ENCODE measurements at places on chromosomes 1 and 21.
A peak's percentile ranks its signal among the peaks of the same experiment; 100 is the strongest.

- DNase-seq, result peak; percentile 31
Measured at GRCh38 chr1:22121421-22121911, 21.4 kb downstream of the WNT4 start.

DNA sequence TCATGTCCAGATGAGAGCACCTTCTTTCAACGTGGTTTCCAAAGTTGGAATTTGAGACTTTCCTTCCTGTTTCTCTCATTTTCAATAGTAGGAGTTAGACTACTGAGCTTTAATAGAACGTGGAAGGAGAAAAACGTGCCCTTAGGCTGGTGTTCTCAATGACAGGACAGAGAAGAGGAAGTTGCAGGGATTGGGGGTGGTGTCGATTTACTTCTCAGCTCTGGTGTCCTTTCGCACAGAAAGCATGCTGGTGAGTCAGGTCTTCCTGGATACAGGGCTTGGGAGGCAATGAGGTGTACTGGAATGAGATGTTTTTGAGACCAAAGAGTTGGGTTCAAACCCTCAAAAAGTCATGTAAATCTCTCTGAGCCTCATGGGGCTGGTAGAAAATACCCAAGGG is 67.1 kb downstream of the HIVEP3 start:
- DNase-seq, result no peak

DNA sequence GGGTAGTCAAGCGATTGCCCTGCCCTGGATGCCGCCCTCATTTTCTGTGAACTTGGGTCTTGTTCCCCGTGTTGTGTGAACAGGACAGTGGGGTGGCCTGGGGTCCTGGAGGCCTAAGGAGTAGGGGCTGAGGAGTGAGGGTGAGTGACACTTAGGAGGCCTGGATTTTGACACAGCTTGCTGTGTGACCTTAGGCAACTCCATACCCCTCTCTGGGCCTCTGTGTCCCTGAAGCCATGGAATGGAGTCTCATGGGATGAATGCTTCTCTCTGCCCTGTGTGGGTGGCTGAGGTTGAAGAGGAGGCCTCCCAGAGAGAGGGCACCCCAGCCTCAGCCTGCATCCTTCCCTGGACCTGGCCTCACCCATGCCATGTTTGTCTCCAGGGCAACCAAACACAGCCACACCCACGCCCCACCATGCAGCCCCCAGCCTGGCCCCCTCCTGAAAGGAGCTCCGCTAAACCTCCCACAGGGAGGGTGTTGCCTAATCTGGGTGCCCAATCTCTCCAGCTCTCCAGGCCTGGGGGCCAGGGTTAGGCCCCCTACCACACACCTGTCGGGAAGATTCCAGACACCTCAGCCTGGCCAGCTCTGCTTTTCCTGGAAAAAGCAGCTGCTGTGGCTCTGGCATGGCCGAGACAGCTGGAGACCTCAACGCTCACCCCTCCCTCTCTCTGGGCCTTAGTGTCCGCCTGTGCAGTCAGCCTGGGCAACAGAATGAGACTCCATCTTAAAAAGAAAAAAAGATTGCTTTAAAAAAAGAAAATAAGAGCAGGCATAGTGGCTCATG is 9.9 kb downstream of the MYOM3 start:
- no peak for DNase-seq

DNA sequence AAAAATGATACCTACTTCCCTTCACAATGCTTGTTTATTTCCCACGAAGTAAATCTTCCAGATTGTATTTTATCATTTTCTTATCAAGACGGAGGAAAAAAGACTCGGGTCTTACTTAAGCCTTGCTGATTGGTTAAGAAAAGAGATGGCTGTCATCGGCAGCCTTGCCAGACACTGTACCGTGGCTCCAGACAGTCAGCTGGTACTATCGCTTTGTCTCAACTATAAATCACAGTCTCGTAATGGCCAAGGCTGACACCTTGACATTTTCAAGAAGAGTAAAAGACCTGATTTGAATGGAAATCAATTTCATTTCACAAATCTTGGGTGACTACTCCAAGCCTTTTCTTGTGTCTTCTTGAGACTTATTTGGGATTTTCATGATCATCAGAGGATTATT is 868.0 kb downstream of the USP25 start:
- DNase-seq, result no peak

DNA sequence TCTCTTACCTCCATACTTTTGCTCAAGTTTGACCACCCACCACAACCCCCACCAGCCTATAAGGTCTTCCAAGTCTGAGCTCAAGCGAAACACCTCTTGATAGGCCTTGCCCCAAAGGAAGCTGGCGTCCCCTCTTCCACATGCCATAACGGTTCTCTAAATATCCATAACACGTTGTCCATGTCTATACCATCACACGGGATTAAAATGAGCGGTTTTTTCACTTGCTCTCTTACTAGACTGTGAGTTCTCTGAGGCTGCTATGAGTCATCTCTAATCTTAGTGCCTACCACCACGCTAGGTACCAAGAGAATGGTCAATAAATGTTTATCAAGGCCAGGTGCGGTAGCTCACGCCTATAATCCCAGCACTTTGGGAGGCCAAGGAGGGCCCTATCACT is 41.0 kb downstream of the WASF2 start:
- no peak for DNase-seq

- DNase-seq, result peak; percentile 61
Measured at GRCh38 chr1:165144757-165145397, 211.6 kb downstream of the LMX1A start.

DNA sequence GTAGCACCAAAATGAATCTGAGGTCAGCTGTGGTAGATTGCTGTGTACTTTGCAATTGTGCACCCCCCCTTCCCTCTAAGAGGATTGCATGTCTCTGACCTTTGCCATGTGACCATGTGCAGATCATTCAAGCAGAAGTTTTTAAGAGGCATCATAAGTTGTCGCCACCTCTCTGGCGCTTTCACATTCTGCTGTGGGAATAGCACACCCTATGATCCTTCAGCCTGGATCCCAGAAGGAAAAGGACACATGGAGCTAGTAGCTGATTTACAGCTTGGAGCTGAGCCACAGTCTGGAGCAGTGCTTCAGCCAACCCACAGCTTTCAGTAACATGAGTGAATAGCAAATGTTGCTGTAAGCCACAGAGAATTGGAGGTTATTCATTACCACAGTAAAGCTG is 158.5 kb downstream of the TSEN15 start:
- no peak for DNase-seq

GRCh38 chr1:247328311-247328710 is 3.4 kb downstream of the ZNF496 start:
- DNase-seq, result no peak

GRCh38 chr1:203424861-203425662 is 50.5 kb upstream of the PRELP start:
- DNase-seq, result peak; percentile 33

DNA sequence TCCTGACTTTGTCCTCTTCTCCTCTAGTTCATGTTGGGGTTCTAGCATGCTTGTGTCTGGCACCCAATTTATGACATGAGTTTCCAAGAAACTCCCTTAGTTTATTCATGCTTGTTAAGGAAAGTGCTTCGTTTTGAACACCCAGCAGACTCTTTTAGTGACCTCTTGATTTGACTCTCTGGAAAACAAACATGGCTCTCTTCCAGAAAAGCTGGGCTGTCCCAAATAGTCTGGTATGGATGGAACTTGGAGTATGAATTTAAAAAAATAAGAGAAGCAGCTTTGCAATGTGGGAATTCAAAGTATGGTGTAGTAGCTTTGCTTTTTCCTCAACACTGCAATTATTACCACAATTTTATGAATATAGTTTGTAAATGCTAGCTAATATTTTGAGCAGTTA is 143.4 kb upstream of the C8B start:
- DNase-seq, result no peak

- DNase-seq, result no peak
Measured at GRCh38 chr1:70084314-70084915, 121.0 kb downstream of the LRRC40 start.

GRCh38 chr21:45341779-45342178 is 54.1 kb upstream of the POFUT2 start:
- peak; percentile 92 for DNase-seq

- no peak for DNase-seq
Measured at GRCh38 chr21:31752352-31752751, 20.4 kb upstream of the SCAF4 start.

DNA sequence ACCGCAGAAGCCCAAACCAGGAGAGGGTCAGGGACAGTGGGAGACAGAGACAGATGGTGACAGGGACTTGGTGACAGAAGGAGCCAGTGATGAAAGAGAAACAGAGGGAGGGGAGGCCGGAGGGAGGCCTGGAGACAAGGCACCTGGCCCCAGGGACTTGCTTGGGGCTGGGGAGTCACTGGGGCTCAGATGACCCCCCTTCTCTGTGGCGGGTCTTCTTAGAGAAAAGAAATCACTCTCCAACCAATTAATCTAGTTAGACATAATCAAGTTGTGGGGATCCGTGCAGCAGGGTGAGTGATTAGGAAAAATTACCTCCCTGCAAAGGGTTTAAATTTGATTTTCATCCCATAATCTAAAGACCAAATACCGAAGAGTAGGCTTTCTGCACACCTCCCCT is 519.8 kb downstream of the PTPRU start:
- no peak for DNase-seq

DNA sequence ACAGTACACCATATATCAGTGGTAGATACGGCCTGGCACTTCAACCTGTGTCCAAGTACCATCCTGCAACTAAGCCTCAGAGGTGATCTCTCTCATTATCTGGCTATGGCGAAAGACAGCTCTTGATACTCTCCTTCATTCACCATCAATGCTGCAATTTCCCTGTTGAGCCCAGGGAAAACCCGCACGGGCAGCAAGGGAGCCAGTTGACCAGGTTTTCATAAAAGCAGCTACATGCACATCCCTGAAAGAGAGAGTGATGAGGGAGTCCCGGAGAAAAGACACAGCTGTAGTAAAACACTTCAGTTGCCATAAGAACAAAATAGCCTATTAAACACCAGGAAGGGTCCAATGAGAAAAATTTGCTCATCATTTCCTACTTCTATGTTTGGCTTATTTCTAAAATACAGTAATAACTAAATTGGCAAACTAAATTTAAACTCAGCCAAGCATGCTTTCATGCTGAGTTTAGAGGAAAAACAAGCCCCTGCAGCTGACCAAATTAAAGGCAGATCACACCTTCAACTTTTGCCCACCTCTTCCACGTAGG is 68.3 kb downstream of the CAPZB start:
- no peak for DNase-seq

- no peak for DNase-seq
Measured at GRCh38 chr1:82542766-82543165, 742.0 kb downstream of the ADGRL2 start.

DNA sequence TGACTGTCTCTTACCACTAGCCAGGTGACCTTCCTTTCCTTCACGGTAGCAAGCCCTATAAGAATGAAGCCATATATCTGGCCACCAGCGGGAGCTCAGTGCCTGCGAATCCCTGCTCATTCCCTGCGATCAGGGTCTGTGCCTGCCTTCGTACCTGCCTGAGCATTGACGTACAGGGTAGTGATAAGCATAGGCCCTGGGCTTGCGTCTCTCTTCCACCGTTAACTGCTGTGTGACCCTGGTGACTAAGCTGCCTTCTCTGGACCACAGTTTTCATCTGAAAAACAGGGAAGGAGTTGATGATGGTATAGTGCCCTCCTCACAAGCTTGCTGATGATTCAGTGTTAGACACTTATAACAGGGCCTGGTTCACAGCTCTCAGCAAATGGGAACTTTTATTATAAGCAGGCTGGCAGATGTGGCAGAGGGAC is 4.1 kb downstream of the ZC3H12A start:
- no peak for DNase-seq

DNA sequence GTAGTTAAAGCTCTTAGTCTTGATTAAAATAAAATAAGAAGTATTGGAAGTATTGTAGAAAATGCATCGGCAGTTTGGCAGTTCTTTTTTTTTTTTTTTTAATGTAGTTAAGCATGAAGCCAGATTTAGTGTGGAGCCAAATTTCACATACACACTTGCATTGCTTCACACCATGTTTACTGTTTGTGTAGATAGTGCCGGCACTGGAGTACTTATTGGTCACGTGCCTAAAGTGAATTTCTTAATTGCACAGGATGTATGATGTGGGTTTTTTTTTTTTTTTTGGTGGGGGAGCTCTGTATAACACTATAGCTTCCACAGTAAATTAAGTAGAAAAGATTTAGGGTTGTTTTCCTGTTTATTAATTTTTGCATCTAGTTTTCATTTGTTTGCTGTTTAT is 21.2 kb upstream of the TMEM61 start:
- DNase-seq, result no peak

- DNase-seq, result no peak
Measured at GRCh38 chr1:205365945-205366463, 9.3 kb upstream of the KLHDC8A start.

DNA sequence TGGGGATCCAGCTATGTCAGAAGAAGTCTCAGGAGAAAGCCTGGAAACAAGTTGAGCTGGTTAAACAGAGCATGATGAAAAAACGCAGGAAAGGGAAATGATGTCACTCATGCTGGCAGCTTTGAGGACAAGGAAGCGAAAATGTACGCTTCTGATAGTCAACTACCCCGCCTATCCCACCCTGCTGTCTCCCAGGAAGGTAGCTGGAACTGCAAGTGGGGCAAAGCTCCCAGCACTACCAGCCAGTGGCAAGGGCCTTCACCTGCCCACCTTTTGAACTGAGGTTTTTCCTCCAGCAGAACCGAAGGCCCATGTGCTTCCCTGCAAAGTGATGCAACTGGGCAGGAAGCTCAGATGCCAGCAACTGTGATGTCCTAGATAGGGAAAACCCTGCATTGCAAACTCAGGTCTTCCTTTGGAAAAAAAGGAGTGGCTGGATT is 6.3 kb upstream of the IL20 start:
- no peak for DNase-seq

- no peak for DNase-seq
Measured at GRCh38 chr1:154859786-154860155, 10.3 kb downstream of the KCNN3 start.

DNA sequence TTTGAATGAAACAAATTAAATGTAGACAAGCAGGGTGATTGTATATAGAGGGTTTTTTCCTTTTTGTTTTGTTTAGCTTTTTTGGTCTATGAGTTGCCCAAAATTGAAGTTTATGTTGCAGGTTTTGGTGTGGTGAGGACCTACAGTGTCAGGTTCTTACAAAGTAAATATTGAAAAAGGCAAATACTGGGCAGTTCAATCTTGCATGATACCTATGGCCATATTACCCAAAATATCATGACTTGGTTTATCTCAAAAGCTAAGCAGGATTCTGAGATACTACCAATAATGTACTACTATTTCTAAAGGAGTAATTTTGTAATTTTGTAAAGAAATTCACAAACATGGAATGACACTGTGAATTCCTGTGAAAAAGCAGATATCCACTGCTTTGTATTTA is 1.8 kb downstream of the DNAJB4 start:
- DNase-seq, result no peak

- peak; percentile 97 for DNase-seq
Measured at GRCh38 chr1:155871390-155871789, 12.0 kb downstream of the SYT11 start.
